Nephron progenitor cell (in vitro differentiated cells): ENCODE measurements at places on chromosomes 2 and 18.

GRCh38 chr2:64267699-64268098, 123.5 kb upstream of the PELI1 start:
- DNase-seq: no peak

DNA sequence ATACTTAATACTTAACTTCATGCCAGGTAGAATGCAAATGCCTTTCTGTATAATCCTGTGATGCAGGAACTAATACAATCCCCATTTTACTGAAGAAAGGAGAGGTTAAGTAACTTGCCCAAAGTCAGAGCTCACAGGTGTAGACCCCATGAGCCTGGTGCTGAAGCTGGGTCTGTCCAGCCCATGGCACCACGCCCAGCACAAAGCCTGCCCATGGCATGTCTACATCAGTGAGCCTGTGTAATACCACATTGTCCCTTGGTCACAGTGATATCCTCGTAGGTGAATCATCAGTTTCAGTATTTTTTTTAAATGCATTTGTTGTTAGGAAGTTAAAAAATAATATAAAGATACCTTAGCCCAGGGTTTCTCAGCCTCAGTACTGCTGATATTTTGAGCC, 69.9 kb upstream of the MCFD2 start:
- DNase-seq: no peak

- DNase-seq: no peak
These were observed 398.6 kb upstream of the CDH7 start for GRCh38 chr18:65352186-65352585.

- no peak for DNase-seq
These were observed 98.0 kb upstream of the CXCR4 start for GRCh38 chr2:136215908-136216472.

- DNase-seq: no peak
These were observed 167.9 kb downstream of the TCF4 start for GRCh38 chr18:55419947-55420664.

DNA sequence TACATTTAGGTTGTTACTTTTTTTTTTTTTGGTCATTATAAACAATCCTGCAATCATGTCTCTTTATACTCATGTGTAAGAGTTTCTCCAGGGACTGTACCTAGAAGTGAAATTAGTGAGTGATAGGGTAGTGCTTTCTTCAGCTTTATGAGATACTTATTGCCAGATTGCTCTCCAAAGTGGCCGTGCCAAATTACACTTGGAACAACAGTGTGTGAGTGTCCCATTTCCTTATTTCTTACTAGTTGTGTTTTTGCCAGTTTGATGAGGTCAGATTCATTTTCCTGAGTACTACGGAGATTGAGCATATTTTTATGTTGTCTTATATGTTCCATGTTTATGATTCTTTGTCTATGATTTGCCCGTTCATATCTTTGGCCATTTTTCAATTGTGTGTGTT, 39.2 kb downstream of the GALNT1 start:
- no peak for DNase-seq

- peak; percentile 50 for DNase-seq
These were observed 626 bp downstream of the CAPN10 start for GRCh38 chr2:240586919-240587800.
